ENCODE measurements at places on chromosomes 2 and 18.

GRCh38 chr2:78070693-78071092 lies 548.5 kb upstream of the LRRTM4 start:
- no peak for DNase-seq

DNA sequence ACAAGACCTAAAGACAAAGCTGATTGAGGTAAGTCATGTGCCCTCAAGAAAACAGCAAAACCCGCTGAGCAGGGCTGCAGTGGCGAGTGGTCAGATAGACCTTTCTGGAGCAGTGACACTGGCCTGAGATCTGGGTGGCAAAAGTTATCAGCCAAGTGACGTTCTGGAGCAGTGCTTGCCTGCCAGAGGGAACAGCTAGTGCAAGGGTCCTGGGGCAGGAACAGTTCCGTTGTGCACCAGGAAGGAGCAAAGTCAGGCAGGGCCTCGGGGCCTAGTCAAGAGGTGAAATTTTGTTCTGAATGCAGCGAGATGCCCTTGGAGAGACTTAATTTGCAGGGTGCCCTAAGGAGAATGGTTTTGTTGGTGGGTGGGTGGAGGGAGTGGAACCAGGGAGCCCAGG lies 67.0 kb downstream of the SH3BP4 start:
- no peak for DNase-seq

DNA sequence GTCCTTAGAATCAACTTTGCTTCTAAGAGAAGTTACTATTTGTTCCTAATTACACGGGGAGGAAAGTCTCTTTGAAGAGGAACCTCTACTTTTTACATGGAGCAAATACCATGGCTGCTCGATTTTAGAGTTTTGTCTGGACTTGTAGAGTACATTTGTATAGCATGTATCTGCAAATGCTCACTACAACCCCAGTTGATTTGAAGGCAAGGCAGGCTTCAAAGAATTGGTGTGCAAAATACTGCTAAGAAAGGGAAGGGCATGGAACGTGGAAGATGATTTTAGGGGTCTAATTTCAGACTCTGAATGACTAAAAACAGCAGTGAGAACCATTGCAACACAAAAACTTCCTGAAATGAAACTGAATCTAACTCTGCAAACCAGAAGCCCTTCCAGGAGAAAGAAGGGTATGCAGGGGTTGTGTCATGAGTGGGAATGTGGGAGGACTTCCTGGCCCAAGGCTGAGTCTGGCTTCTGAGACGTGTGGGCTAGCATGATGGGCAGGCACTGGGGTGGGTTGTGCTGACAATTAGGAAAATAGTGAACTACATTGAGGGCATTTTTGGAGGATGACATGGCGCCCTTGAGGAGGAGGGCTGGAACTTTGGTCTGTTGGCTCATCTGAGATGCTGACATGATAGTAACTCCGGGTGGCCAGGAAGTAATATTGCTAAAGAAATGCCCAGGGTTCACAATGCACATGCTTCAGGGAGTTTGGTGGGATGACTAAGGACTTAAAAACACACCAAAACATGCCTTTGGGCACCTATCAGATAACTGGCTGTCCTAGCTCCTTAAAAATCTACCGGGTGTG lies 18.9 kb upstream of the IL1R2 start:
- DNase-seq = no peak

- no peak for DNase-seq
These were observed 287.1 kb upstream of the ATP5MC3 start for GRCh38 chr2:175468431-175469098.

- DNase-seq = no peak
These were observed 32.4 kb downstream of the NPC1 start for GRCh38 chr18:23553887-23554286.

DNA sequence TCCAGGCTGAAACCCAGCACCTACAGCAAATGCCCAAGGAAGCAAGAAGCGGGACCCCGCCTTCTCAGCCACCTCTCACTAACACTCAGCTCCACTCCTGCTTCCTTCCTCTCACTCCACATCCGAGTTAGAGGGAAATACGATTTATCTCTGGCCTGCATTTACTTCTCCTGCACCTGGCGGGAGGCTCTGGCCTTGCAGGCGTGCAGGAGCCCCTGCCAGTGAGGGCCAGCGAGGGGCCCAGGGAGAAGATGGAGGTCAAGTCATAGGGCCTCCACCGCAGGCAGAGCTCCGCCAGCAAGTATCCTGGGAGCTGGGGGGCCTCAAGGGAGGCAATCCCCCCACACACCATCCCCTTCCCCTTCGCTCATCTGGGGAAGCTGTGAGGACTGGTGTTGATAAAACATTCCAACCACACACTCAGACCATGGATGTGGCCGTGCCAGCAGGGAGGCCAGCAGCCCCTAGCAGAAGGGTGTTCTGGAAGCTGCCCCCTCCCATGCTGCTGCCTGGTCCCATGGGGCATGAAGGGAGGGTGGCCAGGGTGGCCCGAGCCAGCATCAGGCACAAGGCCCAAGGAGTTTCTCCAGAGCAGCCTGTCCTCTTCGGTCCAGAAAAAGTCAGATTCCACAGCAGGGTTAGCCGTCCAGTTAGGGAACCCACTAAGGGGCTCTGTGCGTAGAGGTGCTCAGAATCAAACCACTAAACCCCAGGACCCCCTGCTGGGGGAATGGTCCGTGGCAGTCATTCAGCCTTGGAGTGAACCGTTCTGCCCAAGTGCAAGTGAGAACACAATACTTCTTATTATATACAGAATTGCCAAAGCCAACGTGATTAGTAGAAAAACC lies 91.2 kb downstream of the HDAC4 start:
- no peak for DNase-seq

- no peak for DNase-seq
These were observed 145.5 kb downstream of the CALCRL start for GRCh38 chr2:187302586-187302985.

DNA sequence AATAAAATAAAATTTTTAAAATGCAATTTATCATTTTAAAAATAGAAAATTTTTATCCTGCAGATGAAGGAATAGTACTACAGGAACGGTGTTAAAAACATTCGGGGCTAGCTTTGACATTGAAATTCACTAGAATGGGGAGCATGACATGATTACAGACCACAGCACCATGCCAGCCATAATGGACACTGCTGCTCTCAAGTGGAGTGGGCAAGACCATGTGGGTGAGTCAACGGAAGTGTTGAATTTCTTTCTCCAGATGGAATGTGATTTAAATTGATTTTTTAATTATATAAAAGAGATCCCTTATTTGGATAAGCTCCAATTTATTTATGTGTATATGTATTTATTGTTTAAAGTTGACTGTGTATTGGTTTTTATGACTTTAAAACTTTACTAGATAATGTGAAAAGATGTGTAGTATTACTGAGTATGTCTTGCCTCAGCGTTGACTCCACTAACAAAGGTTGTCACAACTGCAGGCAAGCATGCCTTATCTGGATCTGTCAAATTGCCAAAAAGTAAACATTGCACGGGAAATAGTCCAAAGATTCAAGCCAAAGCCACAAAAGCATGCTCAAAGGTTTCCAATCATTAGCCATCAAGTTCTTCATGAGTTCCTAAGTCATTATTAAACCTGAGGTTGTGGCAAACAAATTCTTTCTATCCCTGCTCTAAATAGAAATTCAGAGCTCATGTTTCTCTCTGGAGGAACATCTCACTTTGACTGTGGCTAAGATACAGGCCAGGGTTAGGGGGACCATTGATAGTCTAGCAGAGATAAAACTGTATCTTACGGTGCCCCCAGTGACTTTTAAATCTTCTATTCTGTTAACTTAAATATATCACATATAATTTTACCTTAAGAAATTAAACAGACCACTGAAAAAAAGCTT lies 536.9 kb downstream of the TMX3 start:
- no peak for DNase-seq

- no peak for DNase-seq
These were observed 276.5 kb downstream of the DSC3 start for GRCh38 chr18:30766053-30766452.

DNA sequence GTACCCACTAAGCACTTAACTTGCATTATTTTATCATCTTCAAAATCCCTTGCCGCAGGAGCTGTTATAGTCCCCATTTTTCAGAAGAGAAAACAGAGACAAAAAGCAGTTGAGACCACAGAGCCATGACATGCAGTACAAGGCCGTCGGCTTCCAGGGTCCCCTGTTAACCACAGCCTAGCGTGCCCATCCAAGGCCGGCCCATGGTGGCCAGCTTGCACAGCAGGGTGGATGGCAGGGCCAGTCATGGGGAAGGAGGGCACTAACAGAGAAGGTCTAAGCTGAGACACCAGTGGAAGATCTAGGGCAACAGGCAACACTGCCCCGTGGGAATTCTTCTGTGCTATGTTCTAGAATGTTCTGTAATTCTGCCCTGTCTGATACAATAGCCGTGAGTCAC lies 192.6 kb upstream of the ID2 start:
- no peak for DNase-seq

- no peak for DNase-seq
These were observed 33.0 kb downstream of the COPS9 start for GRCh38 chr2:240103136-240103535.

- DNase-seq = no peak
These were observed 197.1 kb downstream of the ALK start for GRCh38 chr2:29724282-29724681.

DNA sequence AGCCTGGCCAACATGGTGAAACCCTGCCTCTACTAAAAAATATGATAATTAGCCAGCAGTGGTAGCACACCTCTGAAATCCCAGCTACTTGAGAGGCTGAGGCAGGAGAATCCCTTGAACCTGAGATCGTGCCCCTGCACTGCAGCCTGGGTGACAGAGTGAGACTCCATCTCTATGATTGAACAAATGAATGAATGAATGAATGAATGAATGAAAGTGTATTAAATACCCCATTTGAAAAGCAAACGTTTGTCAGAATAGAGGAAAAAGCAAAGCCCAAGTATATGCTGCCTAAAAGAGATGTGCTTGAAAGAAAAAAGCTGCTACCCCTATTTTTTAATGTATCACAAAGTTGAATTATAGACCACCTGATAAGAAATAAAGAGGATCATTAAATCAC lies 89.1 kb upstream of the TTC27 start:
- DNase-seq = no peak

DNA sequence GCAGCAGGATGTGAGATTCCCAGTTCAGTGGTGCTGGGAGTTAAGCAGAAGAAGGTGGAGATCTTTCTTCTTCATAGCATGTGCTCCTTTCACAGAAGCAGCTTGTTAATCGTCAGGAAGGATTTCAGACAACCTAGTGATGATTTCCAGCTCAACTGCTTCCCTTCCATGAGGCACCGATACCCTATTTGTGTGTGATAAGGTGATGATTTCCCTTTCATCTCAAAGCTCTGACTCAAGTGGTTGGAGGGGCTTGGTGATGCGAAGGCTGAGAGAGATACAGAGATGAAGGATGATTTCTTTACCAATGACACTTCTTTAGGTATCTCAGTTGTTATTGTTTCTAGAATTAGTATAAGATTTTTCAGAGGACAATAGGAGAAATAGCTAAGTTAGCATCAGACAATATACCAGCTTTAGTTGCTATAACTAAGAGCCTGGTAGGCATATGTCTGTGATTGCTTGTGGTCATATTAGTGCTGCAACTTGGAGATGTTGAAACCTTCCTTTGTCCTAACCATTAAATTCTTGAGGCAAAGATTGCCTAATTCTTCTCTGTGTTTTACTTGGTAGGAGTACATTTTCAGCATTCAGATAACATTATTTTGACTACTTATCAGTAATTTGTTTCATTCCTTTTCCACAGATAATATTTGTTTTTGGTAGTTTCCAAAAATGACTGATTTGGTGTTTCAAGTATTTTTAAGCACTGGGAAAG lies 111.3 kb downstream of the PLCL1 start:
- no peak for DNase-seq

- no peak for DNase-seq
These were observed 35.1 kb upstream of the ROCK2 start for GRCh38 chr2:11379558-11379957.

DNA sequence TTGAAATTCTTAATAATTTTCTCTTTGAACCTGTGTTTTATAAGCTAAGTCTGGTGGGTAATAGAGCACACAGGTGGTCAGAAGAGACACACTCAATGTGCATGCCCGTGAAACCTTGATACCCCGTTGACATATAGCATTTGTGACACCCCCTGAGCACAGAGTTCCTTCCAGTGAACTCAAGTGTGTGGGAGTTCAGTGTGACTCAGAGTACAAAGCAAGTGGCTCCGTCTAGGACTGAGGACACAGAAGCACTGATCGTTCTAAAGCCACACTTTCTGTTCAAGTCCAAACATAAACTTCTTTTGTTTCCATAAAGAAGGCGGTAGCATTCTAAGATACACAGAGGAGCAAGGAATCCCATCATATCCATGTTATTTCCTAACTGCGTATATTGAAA lies 523.6 kb downstream of the PID1 start:
- peak; percentile 2 for DNase-seq

DNA sequence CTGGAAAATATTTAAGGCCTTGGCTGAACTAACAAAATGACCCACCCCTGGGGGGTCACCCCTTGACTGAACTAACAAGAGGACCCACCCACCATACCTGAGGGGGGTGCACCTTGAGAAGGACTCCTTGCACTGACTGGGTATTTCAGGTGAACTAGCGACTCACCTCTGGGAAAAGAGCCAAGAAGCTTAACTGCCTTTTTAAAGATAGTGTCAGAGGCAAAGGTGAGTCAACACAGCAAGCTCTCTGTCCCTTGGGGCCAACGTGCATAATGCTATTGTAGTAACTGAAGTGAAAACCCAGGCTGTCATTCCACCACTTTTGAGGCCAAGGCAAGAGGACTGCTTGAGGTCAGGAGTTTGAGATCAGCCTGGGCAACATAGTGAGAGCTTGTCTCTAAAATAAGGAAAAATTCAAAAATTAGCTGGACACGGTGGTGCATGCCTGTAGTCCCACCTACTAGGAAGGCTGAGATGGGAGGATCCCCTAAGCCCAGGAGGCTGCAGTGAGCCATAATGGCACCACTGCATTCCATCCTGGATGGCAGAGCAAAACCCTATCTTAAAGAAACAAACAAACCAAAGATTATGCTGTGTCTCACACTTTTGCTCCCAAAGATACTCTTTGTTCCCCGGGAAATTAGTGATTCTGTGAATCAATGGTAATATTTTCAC lies 36.4 kb upstream of the ZCCHC2 start:
- DNase-seq = no peak

DNA sequence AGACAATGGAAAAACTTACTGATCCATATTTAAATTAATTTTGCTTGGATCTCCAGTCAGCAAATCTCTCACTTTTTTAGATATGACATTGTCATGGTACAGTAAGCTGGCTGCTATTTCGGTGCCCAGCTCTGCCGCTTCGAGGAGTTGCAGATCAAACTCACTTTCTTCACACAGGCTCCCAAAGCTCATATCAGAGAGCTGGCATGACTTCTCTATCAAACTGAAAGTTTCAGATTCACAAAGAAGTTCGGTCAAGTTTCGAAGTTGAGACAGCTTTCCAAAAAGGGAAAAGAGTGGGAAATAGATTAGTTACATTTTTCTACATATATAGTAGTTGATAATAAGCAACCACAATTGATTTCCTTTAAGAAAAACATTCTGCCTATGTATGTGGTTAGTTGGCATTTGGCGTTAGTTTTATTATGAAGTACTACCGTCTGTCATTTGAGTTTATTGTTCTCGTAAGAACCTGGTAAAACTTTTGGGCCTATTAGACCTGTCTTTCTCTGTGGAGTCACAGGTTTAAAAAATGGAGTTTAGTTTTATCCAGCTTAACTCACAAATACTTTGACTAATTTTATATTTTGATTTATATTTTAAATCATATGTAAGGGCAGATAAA lies 118.8 kb downstream of the ABCA12 start:
- DNase-seq = no peak

GRCh38 chr2:63378589-63378988 lies 209.7 kb downstream of the WDPCP start:
- DNase-seq = no peak

- DNase-seq = no peak
These were observed 45.7 kb upstream of the ASPRV1 start for GRCh38 chr2:70007151-70007550.

- no peak for DNase-seq
These were observed 140.0 kb upstream of the ALPP start for GRCh38 chr2:232238596-232238995.

All from putamen (tissue), 1 donor.